ENCODE measurements at places on chromosomes 16 and 17.

DNA sequence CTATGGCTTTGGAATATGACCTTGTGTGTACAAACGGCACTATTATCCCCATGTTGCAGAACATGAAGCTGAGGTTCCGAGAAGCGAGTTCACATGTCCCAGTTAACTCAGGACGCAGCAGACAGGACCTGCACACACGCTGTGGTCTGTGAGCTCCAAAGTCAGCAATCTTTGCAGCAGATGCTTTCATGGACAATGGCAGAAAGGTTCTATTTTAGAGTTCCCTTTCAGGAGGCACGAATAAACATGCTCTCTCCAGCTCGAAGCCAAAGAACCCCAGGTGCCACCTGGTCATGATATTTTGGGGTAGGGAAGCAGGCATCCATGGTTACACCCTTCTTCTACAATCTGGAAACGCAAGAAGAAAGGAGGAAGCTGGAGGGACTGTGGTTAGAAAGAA lies 412.0 kb downstream of the TMEM114 start:
- no peak for DNase-seq

DNA sequence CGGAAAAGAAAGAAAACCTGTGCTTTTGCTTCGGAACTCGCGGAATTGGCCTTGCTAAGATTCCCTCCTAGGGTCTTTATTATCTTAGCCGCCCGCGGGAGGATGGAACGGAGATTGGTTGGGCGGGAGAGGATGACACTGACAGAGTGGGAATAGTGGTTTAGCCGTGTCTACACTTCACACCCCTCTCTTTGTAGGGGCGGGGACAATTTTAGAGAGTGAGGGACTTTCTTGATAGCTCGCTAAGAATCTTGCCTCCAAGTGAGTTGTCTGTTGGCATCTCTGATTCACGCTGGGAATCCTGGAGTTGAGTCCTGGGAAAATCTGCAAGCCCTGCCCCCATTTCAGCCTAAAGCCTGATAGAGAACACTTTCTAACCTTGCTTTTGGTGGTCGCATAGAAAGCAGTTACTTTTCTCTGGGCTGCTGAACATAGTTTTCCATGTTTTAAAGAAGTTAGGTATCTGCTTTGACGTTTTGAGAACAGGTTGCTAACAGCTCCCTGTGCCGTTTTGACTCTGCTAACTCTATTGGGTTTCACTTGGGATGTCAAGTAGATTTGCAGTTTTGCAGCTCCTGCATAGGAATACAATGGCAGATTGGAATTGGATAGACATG lies 697 bp downstream of the NOL11 start:
- peak; percentile 65 for DNase-seq

DNA sequence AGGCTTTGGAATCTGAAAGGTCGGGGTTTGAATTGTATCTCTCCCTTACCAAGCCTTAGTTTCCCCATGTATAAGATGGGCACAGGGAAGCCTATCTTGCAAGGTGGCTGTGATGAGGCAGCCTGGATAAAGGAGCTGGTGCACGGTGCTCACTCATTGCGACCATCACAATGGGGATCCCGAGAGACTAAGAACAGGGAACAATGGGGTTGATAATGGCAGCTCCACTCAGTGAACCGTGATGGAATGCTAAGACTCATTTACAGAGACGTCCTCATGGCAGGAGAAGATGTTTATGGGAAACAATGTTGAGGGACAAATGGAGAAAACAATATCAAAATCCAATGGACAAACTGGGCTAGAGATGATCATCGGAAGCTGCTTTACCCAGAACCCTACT lies 81.8 kb downstream of the SPACA3 start:
- no peak for DNase-seq

DNA sequence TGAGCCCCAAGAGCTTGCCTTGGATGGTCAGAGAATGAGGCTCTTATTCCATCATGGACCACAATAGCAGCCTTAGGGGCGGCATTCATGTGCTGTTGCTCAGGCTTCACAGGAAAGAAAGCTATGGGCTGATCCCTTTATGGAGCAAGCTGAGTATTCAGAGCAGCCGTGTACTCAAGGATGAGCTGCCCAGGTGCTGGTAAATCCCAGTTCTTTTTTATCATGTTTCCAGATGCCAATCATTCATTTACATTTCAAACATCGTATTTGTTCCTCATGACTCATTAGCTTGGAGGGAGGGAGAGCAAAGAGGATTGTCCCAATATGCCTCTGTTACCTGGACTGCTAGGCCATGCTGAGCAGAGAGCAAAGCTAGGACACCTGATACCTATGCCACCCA lies 475.7 kb downstream of the SHISA9 start:
- no peak for DNase-seq

DNA sequence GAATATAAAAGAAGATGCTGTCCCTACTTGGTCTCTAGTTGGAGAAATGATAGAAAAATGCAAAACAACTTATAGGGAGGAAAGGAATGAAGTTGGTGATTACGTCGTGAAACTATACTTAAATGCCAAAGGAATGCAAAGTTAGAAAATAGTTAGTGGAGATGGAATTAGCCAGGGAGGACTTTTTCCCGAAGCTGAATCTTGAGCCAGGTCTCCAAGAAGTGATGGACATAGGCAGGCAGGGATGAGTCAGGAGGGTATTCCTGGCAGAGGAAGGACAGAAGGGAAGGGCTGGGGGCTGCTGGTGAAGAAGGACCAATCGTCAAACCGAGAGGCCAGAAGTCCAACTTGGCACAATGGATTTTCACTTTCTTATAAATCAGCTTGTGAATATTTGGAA lies 1.8 kb downstream of the SNTB2 start:
- DNase-seq, result peak; percentile 67

DNA sequence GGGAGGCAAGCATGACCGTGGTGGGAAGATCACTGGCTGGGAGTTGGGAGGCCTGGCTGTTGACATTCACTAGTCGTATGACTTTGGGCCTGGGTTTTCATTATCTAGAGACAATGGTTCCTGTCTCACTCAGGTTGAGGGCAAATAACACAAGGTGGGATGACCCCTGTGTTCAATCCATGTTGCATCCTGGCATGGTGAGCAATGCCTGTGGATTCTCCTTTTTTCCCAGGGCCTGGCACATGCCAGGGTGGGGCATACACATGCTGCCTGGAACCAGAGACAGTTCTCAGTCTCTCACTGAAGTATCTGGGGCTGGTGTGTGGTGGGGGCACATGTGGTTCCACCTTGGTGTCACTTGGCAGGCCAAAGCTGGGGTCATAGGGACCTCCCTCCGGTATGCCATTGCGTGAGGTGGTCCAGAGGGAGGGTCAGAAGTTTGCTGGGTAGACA lies 5.4 kb downstream of the THRA start:
- DNase-seq, result no peak

GRCh38 chr17:56752263-56752836 lies 81.4 kb downstream of the C17orf67 start:
- DNase-seq, result peak; percentile 49

GRCh38 chr17:42781639-42782165 lies 1.3 kb downstream of the WNK4 start:
- no peak for DNase-seq

GRCh38 chr16:138049-138417 lies 440 bp downstream of the NPRL3 start:
- peak; percentile 15 for DNase-seq

GRCh38 chr16:83837566-83837965 lies 29.8 kb downstream of the HSBP1 start:
- DNase-seq, result no peak

- no peak for DNase-seq
Observed at GRCh38 chr16:79765901-79766394, 165.4 kb upstream of the MAF start.

DNA sequence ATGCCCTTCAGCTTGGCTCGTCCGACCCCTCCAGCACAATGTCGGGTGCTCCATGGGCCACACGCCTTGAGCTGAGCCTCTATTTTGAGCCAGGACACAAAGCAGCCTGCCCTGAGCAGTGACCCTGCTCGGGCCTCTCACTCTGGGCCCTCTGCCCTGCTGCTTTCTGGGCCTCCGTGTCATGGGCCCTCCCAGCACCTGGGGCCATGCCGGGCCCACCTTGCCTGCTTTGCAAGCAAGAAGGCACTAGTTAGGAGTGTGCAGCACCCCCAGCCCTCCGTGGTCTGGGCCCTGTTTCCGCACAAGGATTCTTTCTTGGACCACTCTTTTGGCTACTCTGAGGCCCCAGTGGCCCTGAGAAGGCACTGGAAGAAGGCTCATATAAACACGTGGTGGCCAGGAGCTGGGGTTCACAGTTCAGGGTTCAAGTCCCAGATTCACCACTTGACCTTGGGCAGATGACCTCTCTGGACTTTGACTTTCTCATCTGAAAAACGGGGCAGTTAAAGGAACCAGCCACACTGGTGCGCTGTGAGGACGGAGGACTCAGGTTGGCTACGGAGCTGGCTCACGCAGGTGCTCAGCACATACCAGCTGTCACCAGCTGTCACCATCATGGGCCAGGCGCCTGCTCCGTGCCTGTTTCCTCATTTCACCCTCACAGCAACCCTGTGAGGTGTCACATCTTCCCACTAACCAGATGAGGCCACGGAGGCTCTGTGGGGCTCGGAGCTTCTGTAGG lies 166.0 kb upstream of the GSE1 start:
- no peak for DNase-seq

Measured in fibroblast of skin of right biceps (primary cell).